Mucosa of descending colon (tissue), 3 donors: ENCODE measurements at places on chromosomes 6 and 20. TPM values are rescaled to one million over a fixed set of nuclear protein-coding genes. Genes with fewer than 3 reads are reported as not detected.

The HRH3 gene
- not detected for total RNA-seq

The GPLD1 gene
- total RNA-seq, result 0.36 TPM

The OR2H1 gene
- not detected for total RNA-seq

The ANGPT4 gene
- 0.05 TPM for total RNA-seq

The RSPO4 gene
- total RNA-seq, result not detected

The SLC52A3 gene
- 15.4 TPM for total RNA-seq

The EYA4 gene
- 0.66 TPM for total RNA-seq

The SLC17A3 gene
- total RNA-seq, result not detected

The TRAPPC3L gene
- not detected for total RNA-seq

The TRIM15 gene
- total RNA-seq, result 51.4 TPM

The BTNL2 gene
- not detected for total RNA-seq

The RIMS1 gene
- not detected for total RNA-seq

The ADGRF5 gene
- total RNA-seq, result 1.9 TPM

The HUS1B gene
- 1.3 TPM for total RNA-seq

The C20orf144 gene
- 0.24 TPM for total RNA-seq

The CD24 gene
- 1,593 TPM for total RNA-seq

The LINC00237 gene
- total RNA-seq, result not detected

The LTB gene
- total RNA-seq, result 2.1 TPM

The FAM217A gene
- not detected for total RNA-seq

The MAS1 gene
- not detected for total RNA-seq

The TFAP2C gene
- 0.52 TPM for total RNA-seq

The MRAP2 gene
- 2.4 TPM for total RNA-seq

The COL9A1 gene
- 1.8 TPM for total RNA-seq

The HM13 gene
- 95.6 TPM for total RNA-seq

The PRPH2 gene
- 0.72 TPM for total RNA-seq

The F13A1 gene
- total RNA-seq, result 96.5 TPM

The TRIM40 gene
- 33.4 TPM for total RNA-seq

The CAP2 gene
- 3.4 TPM for total RNA-seq

The GLO1 gene
- total RNA-seq, result 47.3 TPM

The CST5 gene
- not detected for total RNA-seq

The KCTD20 gene
- 24.4 TPM for total RNA-seq
